Smooth muscle cell of trachea (primary cell): ENCODE measurements at places on chromosomes 7 and 10. TPM values are rescaled to one million over a fixed set of nuclear protein-coding genes. Genes with fewer than 3 reads are reported as not detected.

ZNF212 gene
- total RNA-seq, result 5.1 and 6.5 TPM in 2 replicates

FBXO24 gene
- 0.15 and 0.33 TPM in 2 replicates for total RNA-seq

CYP2C9 gene
- not detected in 2 replicates for total RNA-seq

INPP5A gene
- total RNA-seq, result 37.8 and 54.6 TPM in 2 replicates

CYP3A7 gene
- total RNA-seq, result 0.33 TPM in 1 of 2 replicates, not detected in the other

UCN3 gene
- total RNA-seq, result not detected in 2 replicates

CLDN12 gene
- total RNA-seq, result 39.1 and 46.0 TPM in 2 replicates

PRSS37 gene
- not detected in 2 replicates for total RNA-seq

PRSS58 gene
- not detected in 2 replicates for total RNA-seq

NUDT13 gene
- 1.2 and 2.5 TPM in 2 replicates for total RNA-seq

ZNF438 gene
- total RNA-seq, result 5.1 and 5.3 TPM in 2 replicates

CRPPA gene
- 1.2 and 2.0 TPM in 2 replicates for total RNA-seq

PSD gene
- 0.73 and 20.2 TPM in 2 replicates for total RNA-seq

CUZD1 gene
- 0.58 and 0.66 TPM in 2 replicates for total RNA-seq

C7orf33 gene
- not detected in 2 replicates for total RNA-seq

MICALL2 gene
- total RNA-seq, result 23.6 and 59.2 TPM in 2 replicates

PRSS2 gene
- not detected in 2 replicates for total RNA-seq

LRRC18 gene
- under 0.01 and 0.29 TPM in 2 replicates for total RNA-seq

GNAT3 gene
- total RNA-seq, result not detected in 2 replicates

TNRC18 gene
- total RNA-seq, result 67.3 and 83.3 TPM in 2 replicates

THSD7A gene
- 0.17 and 1.6 TPM in 2 replicates for total RNA-seq

AFAP1L2 gene
- 0.17 and 0.29 TPM in 2 replicates for total RNA-seq

PAPOLB gene
- under 0.01 and 0.15 TPM in 2 replicates for total RNA-seq
